Suppressor macrophage treated with lipopolysaccharide for 1 hour (primary cell): ENCODE measurements at places on chromosomes 7 and 10.
A peak's percentile ranks its signal among the peaks of the same experiment; 100 is the strongest.

DNA sequence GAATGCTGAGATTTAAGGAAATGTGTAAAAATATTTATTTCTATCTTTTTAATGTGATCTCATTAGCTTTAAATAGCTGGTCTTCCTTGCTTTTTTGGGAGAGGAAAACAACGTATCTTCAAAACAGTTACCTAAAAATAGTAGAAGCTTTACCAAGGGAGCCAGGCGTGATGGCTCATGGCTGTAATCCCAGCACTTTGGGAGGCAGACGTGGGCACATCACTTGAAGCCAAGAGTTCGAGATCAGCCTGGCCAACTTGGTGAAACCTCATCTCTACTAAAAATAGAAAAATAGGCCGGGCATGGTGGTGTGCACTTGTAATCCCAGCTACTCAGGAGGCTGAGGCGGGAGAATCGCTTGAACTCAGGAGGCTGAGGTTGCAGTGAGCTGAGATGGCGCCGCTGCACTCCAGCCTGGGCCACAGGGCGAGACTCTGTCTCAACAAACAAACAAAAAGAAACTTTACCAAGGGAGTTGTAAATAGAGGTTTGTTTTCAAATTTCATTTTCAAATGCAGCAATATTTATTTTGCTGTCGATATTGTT is 48.4 kb upstream of the ITGB1 start:
- DNase-seq: no peak

DNA sequence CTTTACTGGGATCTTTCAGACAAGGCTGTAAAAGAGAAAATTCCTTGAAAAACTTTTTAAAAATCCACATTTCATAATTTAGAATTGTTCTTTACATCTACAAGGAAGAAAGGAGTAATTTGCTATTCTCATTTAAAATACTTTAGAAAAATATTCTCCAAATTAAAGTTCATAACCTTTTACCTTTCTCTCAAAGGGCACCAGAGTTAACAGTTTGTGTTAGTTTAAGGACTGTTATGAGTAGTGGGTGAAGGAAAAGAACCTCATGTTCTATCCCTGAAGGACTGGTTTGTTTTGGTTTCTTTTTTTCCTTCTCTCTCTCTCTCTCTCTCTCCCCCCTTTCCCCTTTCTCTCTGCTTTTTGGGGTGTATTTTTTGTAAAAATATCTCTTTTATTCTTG is 4.1 kb downstream of the AGMO start:
- no peak for DNase-seq

- no peak for DNase-seq
These were observed 138.1 kb upstream of the THSD7A start for GRCh38 chr7:11970132-11970531.

DNA sequence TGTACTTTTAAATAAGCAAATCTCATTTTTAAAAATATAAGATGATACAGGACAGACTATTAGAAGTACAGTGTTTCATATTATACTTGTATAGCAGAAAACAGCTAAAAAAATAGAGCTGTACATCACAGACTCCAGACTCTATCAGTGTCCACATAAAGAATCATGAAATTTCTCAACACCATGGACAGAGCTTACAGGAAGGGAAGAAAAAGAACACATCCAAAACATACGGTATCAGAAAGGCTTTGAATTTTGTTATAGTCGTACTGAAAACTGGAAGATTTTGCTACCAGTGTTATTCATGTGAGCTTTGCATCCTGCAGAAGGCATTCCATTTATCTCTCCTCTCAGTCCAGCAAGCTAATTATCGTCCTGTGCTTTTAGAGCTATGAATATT is 183.2 kb upstream of the PTPRZ1 start:
- no peak for DNase-seq

DNA sequence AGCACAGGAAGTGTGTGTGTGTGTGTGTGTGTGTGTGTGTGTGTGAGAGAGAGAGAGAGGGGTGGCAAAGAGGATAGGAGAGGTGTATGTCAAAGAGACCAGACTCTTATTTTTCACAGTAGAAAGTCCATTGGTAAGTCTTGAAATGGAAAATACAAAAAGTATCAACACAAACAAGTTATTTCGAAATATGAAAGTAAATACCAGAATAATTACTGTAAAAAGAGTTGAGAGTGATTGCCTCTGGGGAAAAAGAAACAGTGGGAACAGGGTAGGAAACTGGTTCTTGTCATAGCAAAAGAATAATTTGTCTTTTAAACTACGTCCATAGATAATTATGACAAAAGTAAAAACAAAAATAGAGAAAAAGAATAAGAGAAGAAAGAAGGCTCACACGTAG is 29.0 kb upstream of the EIF5AL1 start:
- DNase-seq: no peak

DNA sequence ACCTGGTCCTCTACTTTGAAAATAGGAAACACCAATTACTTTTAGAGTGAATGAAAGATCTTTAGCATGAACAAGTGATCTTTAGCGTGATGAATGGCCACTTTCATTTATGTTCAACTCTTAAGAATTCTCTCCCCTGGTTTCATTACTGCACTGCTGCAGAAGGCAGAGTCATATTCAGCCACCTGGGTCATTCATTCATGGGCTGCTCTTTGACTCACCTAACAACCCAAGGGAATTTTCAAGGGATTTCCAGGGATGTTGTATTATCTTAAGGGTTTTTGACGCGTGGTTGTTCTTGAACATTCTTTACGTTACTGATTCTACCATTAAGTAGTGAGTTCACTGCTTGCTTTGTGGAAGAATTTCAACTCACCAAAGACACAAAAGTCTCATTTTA is 87.3 kb upstream of the STK17A start:
- DNase-seq: no peak

GRCh38 chr10:43890124-43890523 is 241.4 kb upstream of the ZNF32 start:
- DNase-seq: no peak

GRCh38 chr7:87575521-87575920 is 25.2 kb downstream of the ABCB1 start:
- DNase-seq: no peak

- peak; percentile 70 for DNase-seq
These were observed 29.3 kb upstream of the ADD3 start for GRCh38 chr10:109978481-109978880.

DNA sequence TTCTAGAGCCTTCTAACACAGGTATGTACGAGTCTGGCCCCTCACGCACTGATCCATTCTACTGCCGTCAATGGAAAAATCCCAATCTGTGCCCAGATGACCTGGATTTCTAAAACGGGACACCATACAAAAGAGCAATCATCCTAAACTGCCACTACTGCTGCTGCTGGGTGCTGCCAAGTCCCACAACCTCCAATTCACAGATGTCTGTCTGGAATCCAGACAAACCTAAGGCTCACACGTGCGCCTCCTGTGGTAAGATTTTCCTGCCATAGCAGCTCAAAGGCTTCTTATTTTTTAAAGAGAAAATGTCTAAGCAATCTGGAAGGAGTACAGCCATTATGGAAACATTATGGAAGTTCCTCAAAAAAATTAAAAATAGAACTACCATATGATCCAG is 40.9 kb downstream of the JCAD start:
- no peak for DNase-seq

GRCh38 chr7:158810846-158811245 is 18.5 kb downstream of the ESYT2 start:
- DNase-seq: no peak

DNA sequence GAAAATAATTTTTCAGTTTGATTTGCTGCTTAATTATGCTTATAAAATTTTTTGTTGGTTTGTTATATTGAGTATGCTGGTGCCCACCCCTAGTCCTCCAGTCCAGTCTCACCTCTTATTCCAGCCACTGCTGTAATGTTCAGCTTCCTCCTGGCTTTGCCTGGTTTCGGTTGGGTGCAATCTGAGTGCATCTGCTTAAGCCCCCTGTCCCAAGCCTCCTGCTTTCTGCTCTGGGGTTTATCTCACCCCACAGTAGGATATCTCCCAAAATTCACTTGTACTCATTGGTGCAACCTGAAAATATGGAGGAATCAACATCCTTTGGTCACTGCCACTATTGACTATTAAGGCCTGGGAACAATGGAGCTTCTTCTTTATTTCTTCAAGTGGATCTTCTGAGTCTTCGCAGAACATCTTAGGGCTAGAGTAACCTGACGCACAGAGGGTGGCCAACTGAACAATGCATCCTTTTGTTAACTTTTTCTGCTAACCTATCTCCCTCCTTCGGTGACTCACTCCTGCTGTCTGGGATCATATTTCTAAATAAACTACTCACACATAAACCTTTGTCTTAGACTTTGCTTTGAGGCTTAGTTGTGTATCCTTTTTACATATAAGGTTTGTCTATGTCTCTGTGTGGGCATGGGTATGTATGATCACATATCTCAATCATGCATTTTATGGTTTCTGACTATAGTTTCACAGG is 19.1 kb upstream of the SOSTDC1 start:
- DNase-seq: no peak

DNA sequence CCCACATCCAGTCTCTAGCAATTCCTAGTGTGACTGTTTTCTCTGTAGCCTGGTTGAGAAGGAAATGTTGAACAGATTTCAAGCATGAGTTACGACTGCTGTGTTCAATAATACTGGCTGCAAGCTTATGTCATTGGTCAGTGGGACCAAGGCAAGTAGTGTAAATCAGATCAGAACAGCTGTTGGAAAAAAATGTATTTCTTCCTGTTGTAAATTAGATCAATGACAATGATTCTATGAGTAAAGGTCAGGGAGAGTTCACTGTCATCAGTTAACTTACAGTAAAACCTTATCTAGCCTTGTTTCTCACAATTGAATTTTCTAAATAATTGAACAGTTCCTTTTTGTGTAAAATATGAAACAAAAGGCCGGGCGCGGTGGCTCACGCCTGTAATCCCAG is 6.7 kb downstream of the OTUD1 start:
- no peak for DNase-seq

DNA sequence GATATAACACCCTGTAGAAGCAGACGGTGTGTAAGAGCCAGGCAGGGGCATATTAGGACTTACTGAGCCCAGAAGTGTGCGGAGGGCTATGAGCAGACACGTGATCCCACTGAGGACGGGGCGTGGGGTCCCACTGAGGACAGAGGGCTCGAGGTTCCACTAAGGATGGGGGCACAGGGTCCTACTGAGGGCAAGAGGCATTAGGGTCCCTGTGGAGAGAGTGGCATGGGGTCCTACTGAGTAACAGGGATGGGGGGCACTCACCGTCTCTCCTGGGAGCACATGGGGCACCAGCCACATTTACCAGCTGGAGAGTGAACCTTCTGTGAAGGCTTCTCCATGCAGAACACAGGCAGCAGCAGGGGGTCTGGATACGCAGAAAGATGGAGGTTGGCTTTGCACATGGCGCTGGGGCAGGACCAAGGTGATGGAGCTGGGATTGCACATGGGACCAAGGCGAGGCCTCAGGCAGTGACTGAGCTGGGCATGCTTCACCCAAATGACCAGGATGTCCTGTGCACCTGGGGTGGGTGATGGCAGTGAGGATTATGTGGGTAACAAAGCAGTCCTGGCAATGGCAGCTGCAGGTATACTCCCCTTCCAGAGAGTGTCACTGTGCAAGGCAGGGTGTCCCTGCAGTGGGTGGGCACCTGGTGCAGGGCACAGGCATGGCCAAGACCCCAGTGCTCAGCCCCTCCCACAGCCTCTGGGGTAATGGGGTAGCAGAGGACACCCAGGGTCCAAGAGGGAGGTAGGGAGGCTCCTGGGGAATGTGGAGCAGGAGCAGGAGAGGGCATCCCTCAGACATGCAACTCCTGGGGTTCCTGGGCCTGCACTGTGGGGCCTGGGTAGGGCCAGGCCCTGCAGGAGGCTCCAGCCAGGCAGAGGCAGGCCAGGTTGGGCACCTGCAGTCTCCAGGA is 278.1 kb downstream of the TCERG1L start:
- DNase-seq: no peak

GRCh38 chr7:29723599-29723998 is 82.7 kb upstream of the WIPF3 start:
- DNase-seq: no peak

- DNase-seq: peak; percentile 77
These were observed 14.0 kb upstream of the ENTPD1 start for GRCh38 chr10:95741807-95742467.

- DNase-seq: peak; percentile 72
These were observed 33.3 kb upstream of the XPNPEP1 start for GRCh38 chr10:109956454-109957091.

DNA sequence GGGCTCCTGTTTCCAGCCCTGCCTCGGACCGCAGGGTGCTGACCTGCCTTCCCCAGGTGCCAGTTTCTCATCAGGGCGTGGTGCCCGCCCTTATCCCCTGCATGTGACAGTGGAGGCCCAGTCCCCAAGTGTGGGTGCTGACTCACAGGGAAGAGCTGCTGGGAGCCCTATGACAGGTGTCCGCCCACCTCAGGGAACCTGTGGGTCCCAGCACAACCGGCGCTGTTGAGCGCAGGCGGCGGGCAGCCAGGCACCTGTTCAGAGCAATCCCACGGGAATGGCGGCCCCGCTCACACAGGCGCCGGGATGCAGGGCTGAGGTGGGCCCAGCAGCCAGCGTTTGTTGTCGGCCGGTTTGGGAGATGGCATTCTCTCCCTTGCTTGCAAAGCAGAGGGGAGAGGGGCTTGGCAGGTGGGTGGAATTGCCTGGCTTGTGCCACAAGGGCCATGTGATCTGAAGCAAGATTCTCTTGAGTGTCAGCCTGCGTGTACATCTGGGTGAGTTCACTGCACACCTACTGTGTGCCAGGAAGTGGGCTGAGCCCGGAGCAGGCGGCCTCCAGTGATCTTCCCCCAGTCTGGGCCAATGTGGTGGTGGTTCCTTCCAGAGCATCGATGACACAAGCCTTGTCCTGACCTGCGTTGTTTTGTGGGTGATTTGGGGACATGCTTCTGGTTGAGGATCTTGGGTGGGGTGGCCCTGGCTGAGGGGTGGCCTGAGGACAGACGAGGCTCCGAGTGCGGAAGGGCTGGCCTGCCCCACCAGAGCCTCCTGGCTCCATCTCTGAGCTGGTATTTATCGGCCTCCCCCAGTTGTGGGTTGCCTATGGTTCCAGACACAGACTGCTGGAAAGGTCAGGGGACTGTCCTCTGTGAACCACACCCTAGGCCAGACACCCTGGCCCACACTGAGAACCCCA is 2.4 kb downstream of the PWWP2B start:
- DNase-seq: no peak

- DNase-seq: no peak
These were observed 138.1 kb upstream of the UNC5B start for GRCh38 chr10:71074176-71074755.

GRCh38 chr10:3605882-3606281 is 179.1 kb downstream of the KLF6 start:
- DNase-seq: peak; percentile 36

- DNase-seq: no peak
These were observed 327 bp upstream of the FIS1 start for GRCh38 chr7:101245147-101245668.

DNA sequence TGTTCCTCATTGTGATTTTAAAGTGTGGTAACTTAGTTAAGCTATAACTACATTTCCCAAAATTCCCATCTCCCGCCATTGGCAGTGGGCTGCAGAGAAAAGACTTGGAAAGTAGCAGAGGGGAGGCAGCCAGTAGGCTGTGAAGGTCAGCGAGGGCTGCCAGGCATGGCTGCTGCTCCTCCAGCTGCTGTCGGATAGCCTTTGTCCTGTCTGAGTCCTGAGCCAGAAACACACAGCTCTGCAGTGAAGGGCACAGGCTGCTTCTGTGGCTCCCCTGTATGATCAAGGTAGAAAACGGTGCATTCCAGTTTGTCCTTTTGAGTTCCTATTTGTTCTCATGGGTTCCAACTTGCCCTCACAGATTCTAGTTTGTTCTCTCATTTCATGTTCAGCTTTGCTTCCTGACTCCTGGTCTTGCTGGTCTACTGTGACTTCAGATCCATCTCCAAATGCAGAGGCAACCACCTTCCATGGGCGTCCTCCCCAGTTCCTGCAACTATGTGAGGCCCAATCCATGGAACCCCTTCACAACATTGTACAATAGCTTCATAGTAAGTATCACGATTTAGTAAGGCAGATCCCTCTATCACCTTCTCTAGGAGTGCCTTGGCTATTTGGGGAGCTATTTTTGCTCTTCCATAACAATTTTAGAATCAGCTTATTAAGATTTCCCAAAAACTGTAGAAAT is 31.7 kb downstream of the SYPL1 start:
- DNase-seq: no peak
